Left cardiac atrium (tissue), 4 donors: ENCODE measurements at places on chromosomes 1 and 21.
A peak's percentile ranks its signal among the peaks of the same experiment; 100 is the strongest.

DNA sequence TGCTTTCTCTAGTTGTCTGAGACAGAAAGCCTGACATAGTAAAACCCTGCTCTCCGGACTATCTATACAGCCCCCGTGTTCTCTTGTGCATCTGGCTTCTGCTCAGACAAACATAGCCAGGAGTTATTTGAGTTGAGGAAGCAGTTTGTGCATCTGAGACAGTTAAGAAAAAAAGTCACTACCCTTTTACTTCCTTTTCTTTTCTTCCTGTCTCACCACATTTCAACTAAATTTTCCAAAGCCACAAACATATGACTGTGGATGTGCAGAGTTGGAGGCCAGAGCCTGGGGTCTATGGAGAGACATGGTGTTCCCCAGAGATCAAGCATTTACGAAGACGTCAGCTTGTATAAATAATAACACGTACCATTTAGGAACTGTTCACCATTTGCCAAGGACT lies 158.5 kb upstream of the FGGY start:
- DNase-seq = no peak

DNA sequence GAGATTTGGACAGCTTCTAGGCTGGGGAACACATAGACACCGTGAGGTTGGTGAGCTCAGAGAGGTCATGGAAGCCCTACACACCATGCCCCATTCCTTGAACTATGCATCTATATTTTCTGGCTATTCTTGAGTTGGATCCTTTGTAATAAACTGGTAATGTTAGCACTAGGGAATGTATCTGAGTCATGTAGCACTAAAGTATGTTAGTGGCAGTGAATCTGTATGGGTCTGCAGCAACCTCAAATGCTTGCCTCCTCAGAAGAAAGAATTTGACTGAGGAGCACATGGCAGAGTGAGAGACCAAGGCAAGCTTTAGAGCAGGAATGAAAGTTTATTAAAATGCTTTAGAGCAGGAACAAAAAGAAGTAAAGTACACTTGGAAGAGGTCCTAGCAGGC lies 43.7 kb upstream of the LRRC7 start:
- no peak for DNase-seq

GRCh38 chr21:43358940-43359822 lies 67.8 kb downstream of the SIK1 start:
- no peak for DNase-seq

DNA sequence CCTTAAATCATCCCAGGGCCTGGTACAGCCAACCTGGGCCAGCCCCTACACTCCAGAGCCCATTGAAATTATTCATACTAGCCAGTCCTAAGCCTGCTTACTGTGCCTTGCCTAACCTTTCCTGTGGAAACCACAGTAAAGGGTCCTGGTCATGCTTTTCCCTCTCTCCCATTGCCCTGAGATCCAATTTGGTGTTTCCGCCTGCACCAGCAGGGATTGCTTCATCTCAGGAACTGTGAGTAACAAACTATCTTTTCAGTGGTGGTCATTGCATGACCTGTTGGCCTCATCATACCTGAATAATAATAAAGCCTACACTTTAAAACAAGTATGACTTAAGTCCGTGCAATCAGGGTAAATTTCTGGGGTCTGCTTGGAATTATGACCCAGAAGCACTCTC lies 18.7 kb upstream of the GALNT2 start:
- no peak for DNase-seq

DNA sequence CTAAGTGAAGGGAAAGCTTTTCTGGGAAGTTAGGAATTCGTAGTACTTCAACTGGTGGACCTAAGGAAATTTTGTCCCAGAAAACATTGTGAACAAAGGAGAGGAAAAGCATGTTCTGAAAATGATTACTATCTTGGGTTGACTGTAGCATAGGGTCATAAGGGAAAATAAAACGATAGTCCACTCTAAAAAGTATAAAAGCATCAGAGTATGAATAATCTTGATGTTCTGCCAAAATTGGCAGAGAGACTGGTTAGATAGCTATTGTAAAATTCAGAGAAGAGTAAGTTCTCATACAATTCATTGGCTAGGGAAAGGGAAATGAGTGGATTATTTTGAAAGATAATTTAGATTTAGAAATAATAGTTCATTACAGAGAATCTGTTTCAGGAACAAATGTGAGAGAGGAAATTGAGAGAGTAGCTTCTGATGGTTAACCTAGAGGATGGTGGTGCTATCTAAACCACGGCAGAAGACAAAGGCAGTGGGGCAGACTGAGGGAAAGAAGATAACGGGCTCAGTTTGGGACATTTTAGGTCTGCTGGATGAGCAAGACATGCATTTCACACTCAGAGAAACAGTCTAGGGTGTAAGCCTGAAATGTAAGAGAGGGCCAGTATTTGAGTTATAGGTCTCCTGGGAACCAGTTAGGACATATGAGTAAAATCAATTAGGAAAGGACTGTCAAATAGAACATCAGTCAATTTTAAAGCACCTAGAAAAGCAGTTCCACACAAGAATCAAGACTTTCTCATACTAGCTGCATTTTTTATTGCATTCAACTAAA lies 799.3 kb upstream of the CXADR start:
- no peak for DNase-seq

DNA sequence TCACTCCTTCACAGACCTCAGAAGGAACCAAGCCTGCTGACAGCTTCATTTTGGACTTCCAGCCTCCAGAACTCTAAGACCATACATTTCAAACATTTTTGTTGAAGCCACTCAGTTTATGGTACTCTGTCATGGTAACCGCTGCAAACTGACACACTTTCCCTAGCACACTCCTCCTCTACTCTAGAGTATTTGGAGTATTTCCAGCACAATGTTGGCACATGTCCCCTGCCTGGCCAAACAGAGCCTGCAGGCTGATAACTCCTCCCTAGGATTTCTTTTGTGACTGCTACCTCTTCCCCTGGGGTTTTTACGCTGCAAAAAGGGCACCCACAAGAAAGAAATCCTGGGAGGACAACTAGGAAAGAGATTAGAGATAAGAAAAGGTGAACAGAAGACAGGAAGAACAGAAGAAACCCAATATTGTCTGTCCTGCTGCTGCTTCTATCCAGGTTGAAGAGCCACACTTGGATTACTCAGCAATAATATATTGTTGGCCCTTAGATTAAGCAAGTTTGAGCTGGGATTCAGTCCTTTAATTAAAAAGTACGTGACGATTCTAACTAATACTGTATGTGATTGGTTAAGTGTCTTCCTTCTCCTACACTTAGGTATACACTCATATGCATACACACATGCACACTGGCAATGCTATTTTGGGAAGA lies 844.1 kb downstream of the LTN1 start:
- DNase-seq = no peak

- no peak for DNase-seq
Measured at GRCh38 chr1:243483071-243483771, 227.4 kb downstream of the SDCCAG8 start.

- DNase-seq = no peak
Measured at GRCh38 chr1:220825819-220826551, 39.3 kb downstream of the MTARC1 start.

DNA sequence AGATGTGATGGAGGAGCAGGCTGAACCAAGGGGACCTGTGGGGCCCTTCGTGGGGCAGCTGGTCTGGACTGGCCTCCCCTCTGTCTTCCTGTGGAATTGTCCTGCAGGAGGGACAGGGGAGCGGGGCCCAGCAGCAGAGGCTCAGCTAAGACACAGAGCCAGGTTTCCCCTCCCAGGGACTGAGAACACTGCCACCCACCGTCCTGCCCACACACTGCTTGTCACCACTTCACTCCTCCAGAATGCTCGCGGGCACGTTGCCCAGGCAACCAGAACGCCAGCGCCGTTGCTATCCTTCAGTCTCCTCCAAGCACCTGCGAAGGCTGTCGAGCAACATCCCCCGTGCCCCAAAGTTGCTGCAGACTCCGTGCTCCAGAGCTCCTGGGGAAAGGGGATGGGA lies 46.4 kb downstream of the AJAP1 start:
- no peak for DNase-seq

DNA sequence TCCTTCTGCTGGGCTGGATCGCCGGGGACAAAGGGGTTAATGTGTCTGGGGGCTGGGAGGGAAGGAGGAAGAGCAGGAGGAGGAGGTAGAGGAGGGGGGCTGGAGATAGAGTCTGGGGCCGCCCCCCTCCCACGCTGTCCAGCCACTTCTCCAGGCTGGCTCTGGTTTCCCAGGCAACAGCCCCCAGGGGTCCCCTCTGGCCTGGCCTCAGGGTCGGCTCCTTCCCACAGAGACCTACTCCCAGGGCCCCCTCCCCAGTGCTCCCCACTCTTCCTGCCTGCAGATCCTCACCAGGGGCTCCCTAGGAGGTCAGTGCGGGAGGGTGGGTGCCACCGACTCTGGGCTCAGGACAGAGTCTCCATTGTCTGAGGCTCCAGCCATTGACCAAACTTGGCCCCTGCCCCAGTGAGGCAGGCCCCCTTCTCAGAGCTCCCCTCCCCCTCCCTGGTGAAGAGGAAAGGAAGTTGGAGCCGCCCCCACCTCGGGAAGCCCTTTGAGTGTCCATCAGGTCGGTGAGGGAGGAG lies 34.1 kb downstream of the ARHGEF10L start:
- DNase-seq = no peak

DNA sequence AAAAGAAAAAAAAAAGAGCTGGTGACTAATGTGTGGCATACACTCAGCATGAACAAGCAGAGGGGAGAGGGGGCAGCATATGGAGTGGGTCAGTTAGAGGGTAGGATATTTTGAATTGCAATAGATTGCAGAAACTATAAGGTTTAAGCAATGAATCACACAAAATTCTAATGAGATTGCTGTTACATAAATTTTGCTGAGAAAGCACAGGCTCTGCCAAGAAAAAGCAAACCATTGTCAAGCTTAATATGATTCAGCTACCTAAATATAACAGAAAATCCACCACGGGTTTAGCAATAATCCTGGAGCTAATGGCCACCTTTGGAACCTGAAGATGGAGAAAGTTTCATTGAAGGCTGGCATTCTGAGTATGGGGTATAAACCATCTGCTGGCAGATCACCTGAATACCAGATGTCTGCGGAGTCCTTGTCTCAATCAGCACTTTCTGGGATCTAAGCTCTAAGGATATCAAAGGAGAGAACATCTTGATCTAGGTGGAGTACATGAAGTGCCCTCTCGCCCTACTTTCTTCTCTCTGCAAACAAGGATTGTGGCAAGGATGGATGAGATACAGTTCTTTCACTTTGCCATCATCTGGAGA lies 30.3 kb upstream of the ANGPTL7 start:
- no peak for DNase-seq

DNA sequence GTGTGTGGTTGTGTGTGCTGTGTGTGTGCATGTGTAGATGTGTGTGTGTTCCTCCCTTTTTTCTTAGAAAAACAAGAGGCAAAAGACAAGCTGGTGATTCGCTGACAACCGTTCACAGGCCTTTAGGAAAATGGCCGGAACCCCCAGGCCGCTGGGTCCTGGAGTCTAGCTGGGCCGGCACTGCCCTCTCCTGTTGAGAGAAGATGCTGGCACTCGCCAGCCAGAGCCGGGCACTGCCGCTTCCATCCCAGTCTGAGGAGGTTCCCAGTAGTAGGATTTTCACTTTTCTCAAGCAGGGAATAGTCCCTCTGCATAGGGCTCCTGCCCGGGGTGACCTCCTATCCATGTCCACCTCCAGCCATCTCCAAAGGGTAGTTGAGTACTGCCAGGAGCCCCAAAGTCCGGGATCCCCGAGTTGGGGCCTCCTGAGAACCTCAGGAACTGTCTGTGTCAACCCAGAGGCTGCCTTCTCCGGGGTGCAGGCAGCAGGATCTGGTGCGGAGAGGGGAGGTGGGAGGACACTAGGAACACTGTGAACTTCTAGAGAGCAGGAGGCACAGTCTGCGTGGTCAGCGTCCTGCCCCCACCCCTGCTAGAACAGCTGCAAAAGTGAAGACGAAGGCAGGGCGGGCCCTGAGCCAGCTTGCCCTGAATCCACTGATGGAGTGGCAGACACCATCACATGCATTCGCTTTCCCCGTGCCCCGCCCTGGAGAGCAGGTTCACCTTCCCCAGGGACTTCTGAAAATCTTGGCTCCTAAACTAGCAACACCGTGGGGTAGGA lies 44.1 kb upstream of the ARHGEF16 start:
- DNase-seq = peak; percentile 80

DNA sequence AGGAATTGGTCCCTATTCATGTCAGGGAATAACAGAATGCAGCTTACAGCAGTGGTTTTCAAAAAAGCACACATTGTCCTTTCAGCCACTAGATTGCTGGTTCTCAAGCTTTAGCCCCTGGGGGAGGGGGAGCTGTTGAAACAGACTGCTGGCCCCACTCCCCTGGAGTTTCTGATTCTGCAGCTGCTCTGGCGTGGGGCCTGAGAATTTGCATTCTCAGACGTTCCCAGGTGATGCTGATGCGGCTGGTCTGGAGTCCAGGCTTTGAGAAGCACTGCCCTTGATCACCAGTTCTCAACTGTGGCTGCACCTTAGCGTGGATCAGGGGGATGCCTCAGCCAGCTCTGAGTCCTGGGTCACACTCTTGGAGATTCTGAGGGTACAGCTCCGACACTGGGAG lies 62.7 kb upstream of the LAPTM5 start:
- DNase-seq = no peak
